Posterior vena cava (tissue), 2 donors: ENCODE measurements at places on chromosomes 1 and 21. TPM values are rescaled to one million over a fixed set of nuclear protein-coding genes. Genes with fewer than 3 reads are reported as not detected.

- DNase-seq: no peak
Observed at GRCh38 chr1:40739455-40740008, 44.1 kb upstream of the KCNQ4 start.

GRCh38 chr1:113608399-113608798 lies 150.9 kb downstream of the PHTF1 start:
- DNase-seq: no peak

GRCh38 chr1:221687836-221688487 lies 53.9 kb downstream of the DUSP10 start:
- no peak for DNase-seq

DNA sequence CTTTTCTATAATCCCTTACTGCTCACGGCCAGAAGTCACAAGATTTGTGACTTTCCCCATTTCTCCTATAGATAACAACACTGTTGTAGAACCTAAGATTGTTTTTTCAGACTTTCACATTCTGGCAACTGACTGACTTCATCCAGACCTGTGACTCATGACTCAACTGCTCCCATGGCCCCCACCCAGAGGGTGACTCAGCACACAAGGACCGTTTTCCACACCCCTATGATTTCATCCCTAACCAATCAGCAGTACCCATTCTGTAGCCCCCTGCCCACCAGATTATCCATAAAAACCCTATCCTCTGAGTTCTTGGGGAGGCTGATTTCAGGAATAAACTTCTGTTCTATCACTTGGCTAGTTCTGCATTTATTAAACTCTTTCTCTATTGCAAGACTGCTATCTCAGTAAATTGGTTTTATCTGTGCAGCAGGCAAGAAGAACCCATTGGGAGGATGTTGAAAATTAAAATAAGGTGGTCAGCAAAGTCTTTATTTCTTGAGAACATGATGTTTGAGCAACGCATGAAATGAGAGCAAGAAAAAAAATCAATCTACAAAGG lies 79.7 kb downstream of the NGF start:
- no peak for DNase-seq

PLEKHG5 gene
- 8.9 TPM for total RNA-seq

- no peak for DNase-seq
Observed at GRCh38 chr1:22457345-22457744, 5.7 kb downstream of the ZBTB40 start.

SLC35F3 gene
- not detected for total RNA-seq

DNA sequence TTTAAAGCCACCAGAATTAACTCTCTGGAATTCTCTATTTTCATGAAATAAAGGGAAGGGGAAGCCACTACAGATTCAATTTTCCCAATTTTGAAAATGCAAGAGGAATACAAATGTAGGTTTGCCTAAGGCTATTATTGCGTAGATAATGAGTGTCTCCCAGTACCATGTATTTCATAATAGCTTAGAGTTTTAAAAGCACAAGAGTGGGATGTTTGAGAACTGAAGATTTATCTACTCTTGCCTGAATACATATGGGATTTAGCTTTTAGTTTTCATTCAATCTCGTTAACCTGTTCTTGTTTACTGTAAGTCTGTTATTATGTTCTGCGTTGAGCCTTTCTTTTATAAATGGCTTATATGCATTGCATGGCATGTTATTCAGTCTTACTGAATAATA lies 795.1 kb downstream of the BRINP3 start:
- no peak for DNase-seq
